ENCODE measurements at places on chromosomes 2 and 18.

DNA sequence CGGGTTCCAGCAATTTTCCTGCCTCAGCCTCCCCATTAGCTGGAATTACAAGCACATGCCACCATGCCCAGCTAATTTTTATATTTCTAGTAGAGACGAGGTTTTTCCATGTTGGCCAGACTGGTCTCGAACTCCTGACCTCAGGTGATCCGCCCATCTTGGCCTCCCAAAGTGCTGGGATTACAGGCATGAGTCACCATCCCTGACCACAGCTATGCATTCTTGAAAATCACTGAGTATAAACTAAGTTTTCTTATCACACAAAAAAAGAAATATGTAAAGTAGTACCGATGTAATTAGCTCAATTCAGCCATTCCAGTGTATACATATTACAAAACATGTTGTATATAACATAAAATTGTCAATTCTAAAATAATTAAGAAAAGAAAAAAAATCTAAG, 232.7 kb downstream of the MBD2 start:
- no peak for DNase-seq

- DNase-seq, result no peak
Observed at GRCh38 chr2:17557596-17557995, 17.1 kb downstream of the VSNL1 start.

DNA sequence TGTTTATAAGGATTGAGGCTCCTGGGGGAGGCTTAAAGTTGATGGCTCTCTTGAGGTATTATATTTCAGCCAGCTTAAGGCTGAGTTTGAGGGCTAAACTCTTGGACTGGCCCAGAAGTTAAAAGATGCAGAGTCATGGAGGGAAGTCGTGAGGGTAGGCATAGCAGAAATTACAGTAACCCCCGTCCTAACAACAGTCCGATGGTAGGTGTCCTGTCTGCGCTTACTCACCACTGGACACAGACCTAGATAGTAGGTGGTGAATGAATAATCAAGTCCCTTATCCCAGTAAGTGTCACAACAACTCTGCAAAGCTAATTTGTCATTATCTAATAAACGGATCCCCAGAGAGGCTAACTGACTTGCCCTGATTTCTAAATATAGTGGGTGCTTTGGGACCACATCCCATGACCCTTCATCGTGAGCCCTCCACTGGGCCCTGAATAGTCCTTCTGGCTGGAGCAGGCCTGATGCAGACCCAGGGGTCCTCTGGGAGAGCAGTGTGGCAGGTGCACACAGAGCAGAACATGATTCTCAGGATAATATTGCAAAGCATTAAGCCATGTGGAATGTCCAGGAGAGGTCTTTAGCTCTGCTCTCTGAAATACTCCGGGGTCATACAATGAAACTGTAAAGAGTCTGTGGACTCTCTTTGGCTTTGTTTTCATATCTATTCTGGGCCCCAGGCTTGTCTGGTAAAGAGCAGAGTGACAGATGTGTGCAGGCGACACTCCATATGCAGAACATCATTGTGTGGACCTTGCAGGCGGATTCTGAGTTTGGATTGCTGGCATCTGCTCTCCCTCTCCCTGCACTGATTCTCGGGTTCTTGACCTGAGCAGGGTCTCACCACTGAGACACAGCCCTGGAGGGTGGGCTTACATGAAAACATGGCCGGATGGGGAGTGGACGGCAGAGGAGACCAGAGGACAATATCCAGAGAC, 98.1 kb downstream of the RNF144A start:
- no peak for DNase-seq

DNA sequence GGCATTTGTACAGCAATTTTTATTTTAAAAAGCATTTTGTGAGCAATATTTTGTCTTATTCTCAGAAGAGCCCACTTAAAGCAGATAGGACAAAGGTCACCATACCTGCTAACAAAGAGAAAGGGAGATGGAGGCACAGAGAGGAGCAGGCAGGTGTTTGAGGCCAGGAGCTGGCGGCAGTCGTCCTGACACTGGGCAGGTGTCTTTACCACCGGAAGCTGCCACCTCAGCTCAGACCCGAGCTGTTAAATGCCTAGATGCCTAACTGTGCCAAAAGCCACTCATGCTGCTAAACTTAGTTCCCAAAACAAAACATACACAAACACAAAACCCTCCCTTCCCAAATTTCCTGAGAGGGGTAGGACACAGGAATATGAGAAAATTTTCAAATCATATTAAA, 120.9 kb downstream of the CNTNAP5 start:
- no peak for DNase-seq

- no peak for DNase-seq
Observed at GRCh38 chr18:63787673-63788072, 12.5 kb downstream of the SERPINB7 start.

GRCh38 chr18:30175621-30176225, 866.8 kb downstream of the DSC3 start:
- no peak for DNase-seq

GRCh38 chr2:160918906-160919503, 241.2 kb upstream of the TANK start:
- DNase-seq, result no peak

GRCh38 chr2:195164930-195165329, 492.1 kb upstream of the SLC39A10 start:
- no peak for DNase-seq

Measured in hindlimb muscle (tissue), 1 donor.